ENCODE measurements at places on chromosomes 5 and 9.

DNA sequence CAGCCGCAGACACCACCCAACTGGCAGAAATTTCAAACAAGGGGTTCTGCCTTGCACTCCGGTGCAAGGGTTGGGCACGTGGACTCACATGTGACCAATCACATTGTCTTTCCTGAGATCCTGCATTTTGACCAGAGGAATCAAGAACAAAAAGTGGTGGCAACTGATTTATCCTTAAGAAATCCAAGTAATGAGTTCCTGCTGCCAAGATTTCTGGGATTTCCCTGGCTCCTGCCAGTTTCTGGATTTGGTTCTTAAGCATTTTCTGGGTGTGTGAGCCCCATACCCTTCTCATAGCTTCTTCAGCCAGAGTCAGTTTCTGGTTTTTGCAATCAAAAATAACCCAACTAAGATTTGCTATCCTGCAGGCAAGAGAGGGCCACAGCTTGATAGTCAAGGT lies 17.4 kb upstream of the KCNIP1 start:
- DNase-seq: no peak

- no peak for DNase-seq
These were observed 8.2 kb upstream of the MARCHF3 start for GRCh38 chr5:127038550-127038949.

DNA sequence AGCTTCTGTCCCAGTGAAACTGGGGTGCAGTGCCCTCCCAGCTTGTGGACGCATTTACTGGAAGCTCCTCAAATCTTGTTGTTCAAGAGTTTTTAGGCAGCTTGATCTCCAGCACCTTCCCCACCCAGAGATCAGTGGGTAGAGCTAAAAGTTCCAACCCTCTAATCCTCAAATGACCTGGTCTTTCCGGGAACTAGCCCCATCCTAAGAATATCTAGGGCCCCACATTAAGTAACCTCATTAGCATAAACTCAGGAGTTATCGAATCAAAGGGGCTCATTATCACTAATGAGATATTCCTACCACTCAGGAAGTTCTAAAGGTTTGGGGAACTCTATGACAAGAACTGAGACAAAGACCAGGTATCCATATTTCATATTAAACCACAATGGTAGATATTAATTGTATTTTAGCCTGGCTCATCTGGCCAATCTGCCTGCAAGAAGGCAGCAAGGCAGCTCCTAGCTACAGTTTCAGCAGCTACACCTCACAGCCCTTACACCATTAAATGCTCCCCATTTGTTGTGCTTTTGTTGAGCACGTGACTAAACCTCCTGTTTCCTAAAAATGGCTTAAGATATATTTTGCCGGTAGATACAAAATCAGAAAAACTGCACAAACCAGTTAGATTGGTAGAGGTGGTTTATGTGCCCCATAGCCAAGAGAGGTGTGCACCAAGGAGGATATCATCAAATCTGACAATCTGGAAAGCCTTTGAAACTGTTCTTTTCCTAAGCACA lies 24.6 kb upstream of the SLC22A5 start:
- DNase-seq: no peak

DNA sequence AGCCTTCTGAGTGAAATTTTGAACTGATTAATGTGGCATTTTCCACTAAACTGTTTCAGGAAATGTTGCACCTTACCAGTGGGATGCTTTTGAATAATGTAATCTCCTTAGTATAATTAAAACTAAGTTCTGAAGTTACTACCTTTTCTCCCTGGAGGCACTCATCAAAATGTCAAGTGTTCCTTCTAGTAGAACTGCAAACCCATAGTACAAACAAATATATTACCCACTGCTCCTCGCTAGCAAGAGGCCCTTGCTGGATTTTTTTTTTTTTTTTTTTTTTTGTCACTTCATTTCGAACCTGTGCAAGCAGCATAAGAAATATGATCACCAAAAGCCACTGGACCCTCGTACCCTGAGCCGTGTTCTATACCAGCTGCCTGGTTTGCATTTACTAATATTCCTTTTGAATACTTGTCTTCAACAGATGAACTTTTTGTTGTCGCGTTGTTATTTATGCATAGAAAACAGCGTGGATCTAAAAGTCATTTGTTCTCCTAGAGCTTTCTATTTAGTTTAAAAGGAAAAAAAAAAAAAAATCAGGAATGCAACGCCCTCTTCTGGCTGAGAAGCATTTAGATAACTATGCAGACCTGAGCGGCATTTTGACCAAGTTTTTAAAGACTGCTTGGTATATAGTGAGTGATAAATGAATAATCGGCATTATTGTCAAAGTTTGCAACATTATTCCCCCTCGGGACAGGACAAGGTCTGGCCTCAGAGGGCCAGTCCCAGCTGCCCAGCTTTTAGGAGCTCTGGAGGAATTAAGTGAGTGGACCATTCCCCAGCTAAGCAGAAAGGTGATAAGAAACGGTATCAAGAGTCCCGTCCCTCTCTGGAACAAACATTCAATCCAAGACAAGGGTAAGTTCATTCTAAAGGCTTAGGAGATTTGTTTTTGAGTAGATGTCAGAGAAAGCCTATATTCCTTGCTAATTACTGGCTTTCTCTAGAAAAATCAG lies 162.5 kb upstream of the KIF2A start:
- no peak for DNase-seq

DNA sequence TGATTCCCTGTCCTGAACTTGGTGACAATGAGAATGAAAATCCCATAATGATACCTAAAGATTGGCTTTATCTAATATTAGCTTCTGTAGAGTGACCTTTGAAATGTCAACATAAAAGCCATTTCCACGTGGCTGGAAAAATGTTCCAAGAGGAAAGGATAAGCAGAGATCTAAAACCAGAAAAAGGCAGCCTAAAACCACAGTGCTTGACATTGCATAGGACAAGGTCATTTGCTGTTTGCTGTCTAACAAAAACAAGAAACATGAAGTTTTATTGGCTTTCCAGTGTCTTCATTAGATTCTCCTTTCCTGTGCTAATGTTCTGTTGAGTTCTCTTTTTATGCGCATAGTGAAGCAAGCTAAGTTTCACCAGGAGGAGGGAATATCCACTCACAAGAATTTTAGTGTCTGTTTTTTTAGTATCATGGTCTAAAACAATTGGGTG lies 44.6 kb downstream of the CPEB4 start:
- no peak for DNase-seq

DNA sequence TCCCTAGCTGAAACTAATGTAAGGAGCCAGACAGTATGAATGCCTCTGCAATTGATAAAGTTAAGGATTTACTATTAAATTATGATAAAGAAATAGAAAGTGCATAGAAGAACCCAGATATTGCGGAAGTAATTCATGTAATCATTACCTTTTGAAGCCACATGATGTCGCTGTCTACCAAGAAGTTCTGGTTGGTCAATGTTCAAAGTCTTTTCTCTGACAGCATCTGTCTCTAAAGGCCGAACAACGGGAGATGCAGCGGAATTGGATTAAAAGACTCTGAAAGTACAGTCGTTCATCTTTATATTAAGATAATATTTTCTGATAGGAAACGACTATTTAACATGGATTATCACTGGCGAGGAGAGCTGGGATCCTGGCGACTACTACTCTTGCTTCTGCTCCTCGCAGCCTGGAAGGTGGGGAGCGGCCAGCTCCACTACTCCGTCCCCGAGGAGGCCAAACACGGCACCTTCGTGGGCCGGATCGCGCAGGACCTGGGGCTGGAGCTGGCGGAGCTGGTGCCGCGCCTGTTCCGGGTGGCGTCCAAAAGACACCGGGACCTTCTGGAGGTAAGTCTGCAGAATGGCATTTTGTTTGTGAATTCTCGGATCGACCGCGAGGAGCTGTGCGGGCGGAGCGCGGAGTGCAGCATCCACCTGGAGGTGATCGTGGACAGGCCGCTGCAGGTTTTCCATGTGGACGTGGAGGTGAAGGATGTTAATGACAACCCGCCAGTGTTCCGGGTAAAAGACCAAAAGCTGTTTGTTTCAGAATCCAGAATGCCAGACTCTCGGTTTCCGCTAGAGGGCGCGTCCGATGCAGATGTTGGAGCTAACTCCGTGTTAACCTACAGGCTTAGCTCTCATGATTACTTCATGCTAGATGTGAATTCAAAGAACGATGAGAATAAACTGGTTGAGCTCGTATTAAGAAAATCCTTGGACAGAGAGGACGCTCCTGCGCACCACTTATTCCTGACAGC lies at the start of gene PCDHA8:
Gene PCDHA8 (plus strand): TSS at position 210 of the 985 bp plus-strand sequence. CDS start 135 bp downstream, at position 345.
- no peak for DNase-seq
